ENCODE measurements at places on chromosomes 2 and 18.

GRCh38 chr2:3712831-3713503, 9.6 kb downstream of the DCDC2C start:
- DNase-seq, result peak; percentile 84

GRCh38 chr2:192137451-192137850, 57.3 kb downstream of the TMEFF2 start:
- no peak for DNase-seq

GRCh38 chr2:201349601-201350000, 7.5 kb downstream of the FLACC1 start:
- no peak for DNase-seq

GRCh38 chr2:5937851-5938565, 245.8 kb downstream of the SOX11 start:
- peak; percentile 66 for DNase-seq

DNA sequence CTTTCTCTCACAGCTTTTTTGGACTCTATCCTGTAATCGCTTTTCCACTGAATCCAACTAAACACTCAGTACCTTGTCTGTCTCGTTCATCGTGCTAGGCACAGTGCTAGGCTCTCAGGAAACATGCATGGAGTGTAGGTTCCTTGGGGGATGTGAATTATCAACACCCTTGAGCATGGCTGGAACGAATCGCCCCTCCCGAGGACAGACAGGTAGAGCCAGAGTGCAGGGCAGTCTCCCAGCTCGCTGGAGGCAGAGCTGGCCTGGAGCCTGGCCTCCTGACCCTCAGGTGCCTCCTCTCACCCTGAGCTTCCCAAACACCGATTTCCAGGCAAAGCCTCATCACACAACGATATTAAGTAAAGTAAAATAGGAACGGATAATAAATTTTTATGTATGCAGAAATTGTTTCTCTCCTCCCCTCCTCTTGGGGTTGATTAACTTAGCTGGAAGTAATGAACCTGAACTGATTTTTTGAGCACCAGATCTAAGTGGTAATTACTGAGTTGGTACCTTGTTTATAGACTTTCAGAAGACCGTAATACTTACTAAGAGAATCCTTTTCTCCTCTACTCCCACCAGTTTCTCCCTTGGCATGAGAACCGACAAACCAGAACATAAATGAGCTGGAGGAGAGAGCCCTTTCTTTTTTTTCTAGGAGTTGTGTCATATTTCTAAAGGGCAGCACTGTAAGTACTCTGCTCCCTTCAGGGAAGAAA, 90.5 kb downstream of the MSH2 start:
- no peak for DNase-seq
